ENCODE measurements at places on chromosomes 7 and 10. TPM values are rescaled to one million over a fixed set of nuclear protein-coding genes. Genes with fewer than 3 reads are reported as not detected.

GRCh38 chr10:79145517-79146470, 77.0 kb downstream of the ZMIZ1 start:
- no peak for DNase-seq

DNA sequence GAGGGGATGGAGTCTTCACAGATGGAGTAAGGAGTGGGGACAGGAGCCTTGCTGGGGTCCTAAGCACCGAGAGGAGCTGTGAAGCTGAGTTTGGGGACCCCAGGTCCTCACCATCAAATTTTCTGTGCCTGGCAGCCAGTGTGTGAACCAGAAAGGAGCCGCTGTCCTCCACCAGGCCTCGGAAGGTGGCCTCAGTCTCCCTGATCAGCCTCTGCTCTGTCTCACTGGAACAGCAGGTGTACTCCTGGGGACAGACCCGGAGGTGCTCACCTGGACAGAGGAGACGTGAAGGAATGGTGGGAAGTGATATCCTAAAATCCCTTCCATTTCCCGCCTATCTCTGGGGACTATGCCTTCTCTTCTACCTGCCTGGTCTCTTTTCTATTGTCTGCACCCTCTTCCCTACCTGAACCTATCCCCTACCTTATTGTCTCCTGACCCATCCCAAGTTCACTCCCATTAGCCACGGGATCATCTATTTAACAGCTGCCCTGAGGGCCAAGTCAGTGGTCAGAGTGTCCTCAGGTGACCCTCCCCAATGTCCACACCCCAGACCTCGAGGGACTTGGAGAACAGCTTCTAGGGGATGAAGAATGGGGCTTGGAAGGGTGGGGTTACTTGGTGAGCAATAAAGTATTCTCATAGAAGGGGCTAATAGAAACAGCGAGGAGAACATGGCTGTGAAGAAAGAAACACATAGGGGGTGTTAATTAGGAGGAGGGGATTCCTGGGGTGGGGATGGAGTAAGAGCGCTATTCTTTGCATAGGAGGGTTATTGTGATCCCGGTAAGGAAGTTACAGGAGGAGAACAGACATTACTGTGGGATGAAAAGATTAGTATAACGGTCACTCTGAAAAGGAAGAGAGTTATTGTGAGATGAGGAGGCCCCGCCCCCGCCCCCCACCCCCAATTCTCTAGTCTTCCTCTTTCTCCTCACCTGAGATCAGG, 811 bp downstream of the GPC2 start:
- no peak for DNase-seq

DNA sequence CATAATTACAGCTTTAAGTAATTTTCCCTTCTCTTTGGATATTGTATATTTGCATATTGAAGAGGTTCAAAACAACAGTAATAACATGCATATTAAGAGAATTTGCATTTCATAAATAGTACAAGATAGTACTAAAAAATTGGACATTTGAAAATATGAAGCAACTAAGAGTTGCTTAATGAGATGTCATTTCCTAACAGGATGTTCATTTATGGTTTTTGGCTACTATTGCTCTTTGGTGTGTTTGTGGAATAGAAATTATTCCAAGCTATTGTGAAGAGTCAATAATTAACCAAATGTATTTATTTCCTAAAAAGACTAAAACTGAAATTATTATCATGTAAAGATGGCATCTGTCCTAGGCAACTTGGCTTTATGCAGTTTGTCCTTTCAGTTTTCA, 4.1 kb upstream of the SGCE start:
- no peak for DNase-seq

Gene DOCK4
- 26.9 TPM for total RNA-seq

DNA sequence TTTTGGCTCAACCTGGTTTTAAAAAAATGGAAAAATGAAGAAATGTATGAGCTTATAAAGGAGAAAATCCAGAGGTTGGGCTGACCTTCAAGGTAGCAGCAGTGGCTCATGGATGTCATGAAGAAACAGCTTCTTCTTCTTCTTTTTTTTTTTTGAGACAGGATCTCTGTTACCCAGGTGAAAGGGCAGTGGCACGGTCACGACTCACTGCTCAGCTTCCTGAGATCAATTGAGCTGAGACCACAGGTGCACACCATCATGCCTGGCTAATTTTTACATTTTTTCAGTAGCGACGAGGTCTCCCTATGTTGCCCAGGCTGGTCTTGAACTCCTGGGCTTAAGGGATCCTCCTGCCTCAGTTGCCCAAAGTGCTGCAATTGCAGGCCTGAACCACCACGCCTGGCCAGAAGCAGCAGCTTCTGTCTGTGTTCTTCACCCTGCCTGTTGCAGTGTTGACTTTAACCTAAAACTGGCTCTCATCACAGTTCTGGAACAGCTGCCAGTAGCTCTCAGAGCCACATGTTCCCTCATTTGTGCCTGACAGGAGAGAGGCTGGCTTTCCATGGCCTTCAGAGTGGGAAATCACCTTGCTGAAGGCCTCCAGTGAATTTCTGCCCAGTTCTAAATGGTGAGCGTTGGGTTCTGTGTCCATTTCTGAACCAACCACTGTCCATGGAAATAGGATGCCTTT, 117.7 kb downstream of the PFKFB3 start:
- DNase-seq = no peak

Gene MARVELD1
- 33.1 TPM for total RNA-seq

- no peak for DNase-seq
Measured at GRCh38 chr10:69425511-69426298, 9.0 kb upstream of the TACR2 start.

GRCh38 chr7:79461660-79462059, 8.2 kb upstream of the MAGI2 start:
- no peak for DNase-seq

DNA sequence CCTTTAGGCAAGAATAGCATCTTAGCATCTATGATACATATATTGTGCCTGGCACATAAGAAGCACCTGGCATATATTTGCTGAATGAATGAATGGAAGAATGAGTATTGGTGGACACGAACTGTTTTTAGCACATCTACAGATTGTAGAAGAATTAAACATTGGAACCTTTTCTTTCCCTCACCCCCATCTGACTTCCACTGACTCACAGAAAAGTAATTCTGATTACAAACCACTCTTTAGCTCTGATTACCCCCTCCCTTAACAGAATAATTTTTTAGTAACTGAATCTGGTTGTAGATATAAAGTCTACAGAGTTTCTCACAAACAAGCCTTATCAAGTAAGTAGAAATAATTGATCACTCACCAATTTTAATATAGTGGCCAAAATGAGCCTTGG, 31.9 kb downstream of the SLC26A4 start:
- DNase-seq = no peak

Data from H1 (cell line).